CD4-positive, alpha-beta T cell treated with Interleukin-6 at 100 ng/mL for 8 hours (primary cell): ENCODE measurements at places on chromosomes 3 and 15.

- no peak for DNase-seq
Measured at GRCh38 chr3:173789530-173790162, 392.1 kb downstream of the NLGN1 start.

DNA sequence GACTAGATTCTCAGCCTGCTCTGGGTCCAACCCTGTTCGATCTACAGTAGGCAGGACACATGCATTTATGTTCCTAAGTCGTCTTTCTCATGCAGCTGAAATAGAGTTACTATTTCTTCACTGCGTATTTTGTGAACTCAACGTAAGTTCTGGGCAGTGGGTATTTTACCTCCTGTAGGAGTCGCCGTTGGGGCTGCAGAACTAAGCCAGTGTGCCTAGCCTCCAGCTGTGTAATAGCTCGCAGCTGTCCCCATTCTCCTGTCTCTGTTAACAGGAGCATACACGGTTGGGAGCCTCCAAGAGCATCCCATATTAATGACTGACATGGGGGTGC is 58.4 kb upstream of the HRH1 start:
- no peak for DNase-seq

GRCh38 chr3:15823092-15823491 is 25.3 kb upstream of the ANKRD28 start:
- DNase-seq = no peak

- no peak for DNase-seq
Measured at GRCh38 chr15:70742928-70743327, 20.4 kb downstream of the UACA start.

DNA sequence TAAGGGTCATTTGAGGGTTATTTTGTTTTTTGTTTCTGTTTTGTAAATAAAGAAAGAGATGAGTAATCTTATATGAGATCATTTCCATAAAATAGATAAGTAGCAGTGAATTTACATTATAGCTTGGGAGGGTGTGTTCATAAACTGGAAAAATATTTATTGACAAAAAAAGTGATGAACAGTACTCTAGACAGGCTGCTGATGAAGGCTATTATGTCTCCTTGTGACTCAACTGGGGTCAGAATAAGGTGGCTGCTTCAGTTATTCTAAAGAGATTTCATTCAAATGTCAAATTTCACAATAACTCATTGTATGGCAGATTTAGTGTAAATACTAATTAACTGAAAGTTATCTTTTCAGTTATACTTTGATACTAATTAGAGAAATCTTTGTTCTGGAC is 251.1 kb upstream of the CMC1 start:
- no peak for DNase-seq

- no peak for DNase-seq
Measured at GRCh38 chr3:186516646-186517045, 27.5 kb downstream of the CRYGS start.

DNA sequence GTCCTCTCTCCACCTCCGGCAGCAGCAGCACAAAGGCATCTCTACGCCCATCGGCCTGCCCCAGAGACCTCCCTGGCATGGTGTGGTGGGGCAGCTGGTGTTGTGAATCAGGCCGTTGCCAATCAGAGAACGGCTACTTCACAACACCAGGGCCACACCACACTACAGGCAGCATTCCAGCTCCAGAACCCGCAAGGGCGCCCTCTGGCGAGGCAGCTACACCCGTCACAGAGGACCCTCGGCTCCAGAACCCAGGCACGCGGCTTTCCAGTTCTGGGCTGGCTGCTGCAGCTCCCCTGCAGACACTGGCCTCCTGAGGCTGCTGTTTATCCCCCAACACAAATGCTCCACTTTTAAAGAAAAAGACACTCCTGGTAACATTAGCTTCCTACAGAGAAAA is 127.5 kb upstream of the TOPAZ1 start:
- DNase-seq = no peak

DNA sequence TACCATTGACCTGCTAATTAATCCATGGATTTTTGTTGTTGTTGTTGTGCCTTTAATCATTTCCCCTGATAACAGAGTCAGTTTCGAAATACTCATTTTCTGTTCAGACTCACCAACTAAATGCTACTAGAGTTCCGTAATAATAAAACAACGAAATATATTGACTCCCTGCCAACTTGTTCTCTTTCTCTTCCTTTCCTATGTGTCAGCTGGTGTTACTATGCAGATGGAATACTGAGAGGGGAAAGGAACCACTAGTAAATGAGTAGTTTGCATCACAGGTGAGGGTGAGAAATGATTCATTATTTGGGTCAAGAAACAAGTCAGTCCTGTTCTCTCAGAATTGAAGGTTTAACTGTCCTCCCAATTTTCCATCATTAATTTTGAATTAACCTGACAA is 1027.3 kb downstream of the TUSC7 start:
- DNase-seq = no peak

DNA sequence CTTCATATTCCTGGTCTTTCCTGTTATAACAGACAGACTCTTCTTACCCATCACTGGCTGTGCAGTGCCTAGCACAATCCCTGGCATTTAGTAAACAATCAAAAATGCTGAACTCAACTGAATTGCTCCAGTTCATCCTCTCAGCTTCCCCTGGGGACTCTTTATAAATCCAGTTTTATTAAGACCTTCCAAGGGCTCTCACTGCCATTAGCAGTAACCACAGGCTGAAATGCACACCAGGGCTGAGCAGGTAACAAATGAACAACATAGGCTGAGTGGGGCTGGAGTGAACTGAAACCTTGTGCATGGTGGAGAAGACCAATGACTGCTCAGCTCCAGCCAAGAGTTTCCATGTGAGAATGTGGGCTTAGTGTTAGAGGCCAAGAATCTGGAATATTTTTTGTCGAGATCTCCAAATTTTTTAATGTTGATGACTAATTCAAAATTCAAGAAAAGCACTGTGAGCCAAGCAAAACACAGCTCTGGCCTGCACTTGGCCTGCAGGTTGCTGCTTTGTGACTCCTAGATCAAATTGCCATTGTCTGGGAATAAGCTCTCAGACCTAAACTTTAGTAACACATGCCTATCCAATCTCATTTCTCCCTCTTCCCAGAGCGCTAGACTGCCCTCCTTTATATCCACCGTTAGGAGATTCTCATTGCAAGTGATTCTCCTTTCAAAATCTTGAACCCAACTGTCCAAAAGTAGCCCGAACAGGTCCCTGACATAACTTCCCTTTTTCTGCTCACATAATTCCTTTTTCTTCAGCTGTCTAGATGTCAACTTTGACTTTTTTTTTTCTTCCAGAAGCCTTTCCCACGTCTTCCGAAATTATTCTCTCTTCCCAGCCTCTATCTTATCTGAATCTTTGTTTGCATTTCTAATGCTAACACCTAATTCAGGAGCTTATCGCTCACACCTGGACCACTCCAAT is 7.4 kb downstream of the SQOR start:
- DNase-seq = no peak
